ENCODE measurements at places on chromosomes 1 and 21.

DNA sequence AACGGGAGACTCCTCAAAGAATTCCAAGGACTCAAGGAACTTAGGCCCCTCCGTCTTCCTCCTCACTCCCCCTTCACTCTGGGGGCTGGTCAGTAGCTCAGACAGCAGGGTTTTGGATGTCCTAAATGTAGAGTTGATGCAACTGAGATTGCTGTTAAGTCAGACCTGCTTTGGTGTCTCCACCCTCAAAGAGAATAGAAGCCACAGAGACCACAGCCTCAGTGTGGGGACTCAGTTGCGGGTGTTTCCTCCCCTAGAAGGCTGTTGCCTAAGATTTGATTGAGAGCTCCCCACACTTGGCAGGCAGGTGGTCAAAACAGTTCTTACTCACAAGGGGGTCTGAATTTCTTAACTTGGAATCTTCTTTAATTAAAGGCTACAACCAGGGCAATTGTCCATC lies 7.6 kb downstream of the MAN1C1 start:
- no peak for DNase-seq

GRCh38 chr1:114638910-114639309 lies 30.9 kb downstream of the DENND2C start:
- DNase-seq: no peak

GRCh38 chr1:209590405-209590804 lies 6.9 kb downstream of the CAMK1G start:
- DNase-seq: peak; percentile 77

GRCh38 chr1:102107441-102107840 lies 110.7 kb upstream of the OLFM3 start:
- no peak for DNase-seq

DNA sequence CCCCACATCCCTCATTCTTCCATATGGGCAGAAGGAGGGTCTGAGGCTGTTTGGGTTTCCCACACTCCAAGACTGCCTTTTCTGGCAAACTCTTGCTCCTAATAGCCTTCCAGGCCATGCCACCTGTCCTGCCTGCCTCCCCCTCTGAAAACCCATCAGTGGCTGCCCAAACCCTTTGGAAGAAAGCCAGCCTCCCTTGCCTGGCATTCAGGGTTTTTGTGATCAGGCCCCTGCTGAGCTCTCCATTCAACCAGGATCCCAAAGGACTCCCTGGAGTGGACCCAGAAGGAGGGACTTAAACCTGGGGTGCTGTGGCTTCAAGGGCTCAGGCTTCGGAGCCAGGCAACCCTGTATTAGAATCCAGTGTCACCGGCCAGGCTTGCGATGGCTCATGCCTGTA lies 4.2 kb upstream of the GUCA2A start:
- DNase-seq: no peak

- DNase-seq: peak; percentile 83
Measured at GRCh38 chr1:150256554-150257341, 826 bp upstream of the CA14 start.

GRCh38 chr1:66332548-66332901 lies 201.4 kb upstream of the SGIP1 start:
- DNase-seq: no peak

- no peak for DNase-seq
Measured at GRCh38 chr1:87046951-87047350, 132.5 kb downstream of the HS2ST1 start.

DNA sequence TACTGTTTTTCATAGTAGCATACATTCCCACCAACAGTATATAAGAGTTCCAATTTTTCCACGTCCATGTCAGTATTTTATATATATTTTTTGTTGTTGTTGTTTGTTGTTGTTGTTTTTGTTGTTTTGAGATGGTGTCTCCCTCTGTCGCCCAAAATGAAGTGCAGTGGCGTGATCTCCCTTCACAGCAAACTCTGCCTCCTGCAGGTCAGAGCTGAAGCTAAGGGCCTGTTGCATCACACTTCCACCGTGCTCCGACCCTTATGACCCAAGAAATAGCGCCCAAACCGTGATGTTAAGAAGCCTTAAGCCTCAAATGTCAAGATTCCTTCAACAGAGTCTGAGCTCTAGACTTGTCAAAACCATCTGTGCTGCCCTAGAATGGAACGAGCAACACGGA lies 2032.3 kb downstream of the MRPL39 start:
- DNase-seq: no peak

DNA sequence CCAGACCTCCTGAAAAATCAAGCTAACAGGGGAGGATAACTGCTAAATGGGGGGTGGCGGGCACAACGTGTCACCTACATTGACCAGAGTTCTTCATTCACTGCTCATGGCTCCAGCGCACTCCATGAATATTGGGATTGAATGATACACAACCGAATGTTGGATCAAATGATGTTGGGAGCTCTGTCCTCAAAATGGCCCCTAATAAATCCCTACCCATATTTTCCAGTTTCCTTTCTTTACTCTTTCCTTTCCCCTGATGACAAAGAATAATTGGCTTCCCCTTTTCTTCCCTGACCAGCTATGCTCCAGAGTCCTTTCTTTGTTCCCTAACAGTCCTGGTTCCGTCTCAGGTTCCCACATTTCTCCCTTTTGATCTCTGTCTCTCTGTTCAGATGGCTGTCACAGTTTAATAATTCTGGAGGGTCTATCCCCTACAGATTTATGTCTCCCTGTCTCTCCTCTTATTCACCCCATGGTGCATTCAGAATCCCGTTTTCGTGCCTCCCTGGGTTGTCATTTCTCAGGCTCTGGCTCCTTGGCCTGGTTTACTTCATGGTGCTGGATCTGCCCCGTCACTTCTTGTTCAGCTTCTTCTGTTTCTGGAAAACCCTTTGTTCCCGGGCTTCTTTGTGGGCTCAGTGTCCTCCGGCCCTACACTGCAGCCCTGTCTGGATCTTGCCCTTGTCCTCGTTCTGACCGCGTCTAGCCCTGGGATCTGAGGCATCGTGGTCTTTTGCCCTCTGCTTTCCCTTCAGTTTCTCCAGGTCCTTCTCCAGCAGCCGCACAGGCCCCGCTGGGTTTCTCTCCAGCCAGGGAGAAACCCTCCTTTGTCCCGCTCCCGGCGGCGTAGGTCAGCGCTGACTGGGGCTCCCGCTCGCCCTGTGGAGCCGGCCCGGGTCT lies 78.3 kb downstream of the NDUFS5 start:
- DNase-seq: no peak

GRCh38 chr1:119865627-119866026 lies 30.7 kb downstream of the ADAM30 start:
- no peak for DNase-seq

- DNase-seq: no peak
Measured at GRCh38 chr1:151992303-151993083, 1.2 kb downstream of the S100A10 start.

DNA sequence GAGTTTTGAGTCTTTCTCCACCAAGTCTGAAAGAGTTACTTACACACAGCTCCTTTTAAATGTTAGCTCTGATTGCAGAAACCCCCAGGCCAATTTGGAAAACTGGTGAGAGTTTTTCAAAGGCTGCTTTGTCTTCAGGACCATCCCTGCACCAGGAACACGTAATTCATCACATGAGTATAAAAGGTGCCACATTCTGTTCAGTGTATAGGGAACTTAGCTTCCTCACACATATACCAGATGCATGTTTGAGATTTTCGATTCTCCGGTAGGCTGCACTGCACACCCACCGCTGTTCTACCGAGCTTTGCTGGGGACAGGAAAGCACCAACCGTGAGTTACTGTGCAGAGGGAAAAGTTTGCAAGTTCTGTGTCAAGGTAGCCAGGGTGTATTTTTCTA lies 28.3 kb upstream of the KCNK2 start:
- no peak for DNase-seq

DNA sequence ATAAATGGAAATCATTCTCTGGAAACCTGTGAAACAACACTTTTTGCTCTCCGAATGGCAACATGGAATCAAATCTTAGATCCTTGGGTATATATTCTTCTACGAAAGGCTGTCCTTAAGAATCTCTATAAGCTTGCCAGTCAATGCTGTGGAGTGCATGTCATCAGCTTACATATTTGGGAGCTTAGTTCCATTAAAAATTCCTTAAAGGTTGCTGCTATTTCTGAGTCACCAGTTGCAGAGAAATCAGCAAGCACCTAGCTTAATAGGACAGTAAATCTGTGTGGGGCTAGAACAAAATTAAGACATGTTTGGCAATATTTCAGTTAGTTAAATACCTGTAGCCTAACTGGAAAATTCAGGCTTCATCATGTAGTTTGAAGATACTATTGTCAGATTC lies 45.7 kb downstream of the PTGFR start:
- DNase-seq: no peak

DNA sequence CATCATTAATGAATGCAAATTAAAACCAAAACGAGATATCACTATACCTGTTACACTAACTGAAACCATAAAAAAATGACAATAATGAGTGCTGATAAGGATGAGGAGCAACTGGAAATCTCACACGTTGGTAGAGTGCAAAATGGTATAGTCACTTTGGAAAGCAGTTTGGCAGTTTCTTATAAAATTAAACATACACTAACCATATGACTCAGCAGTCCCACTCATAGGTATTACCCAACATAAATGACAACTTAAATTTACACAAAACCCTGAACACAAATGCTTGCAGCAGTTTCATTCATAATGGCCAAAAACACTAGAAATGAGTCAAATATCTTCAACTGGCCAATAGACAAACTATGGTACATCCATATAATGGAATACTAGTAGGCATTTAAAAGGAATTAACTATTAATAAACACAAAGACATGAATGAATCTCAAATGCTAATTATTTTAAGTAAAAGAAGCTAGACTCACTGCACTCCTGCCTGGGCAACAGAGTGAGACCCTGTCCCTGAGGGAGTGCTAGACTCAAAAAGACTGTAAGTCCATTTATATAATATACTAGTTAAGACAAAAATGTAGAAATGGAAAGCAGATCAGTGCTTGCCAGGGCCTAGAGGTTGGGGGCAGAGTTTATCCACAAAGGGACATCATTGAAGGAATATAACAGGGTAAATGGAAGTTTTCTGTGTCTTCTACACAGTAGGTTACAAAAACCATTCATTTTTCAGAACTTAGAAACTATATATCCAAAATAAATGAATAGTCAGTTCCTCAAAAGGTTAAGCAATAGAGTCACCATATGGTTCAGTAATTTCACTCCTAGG lies 77.4 kb downstream of the EIF4G3 start:
- no peak for DNase-seq

GRCh38 chr1:232344791-232345399 lies 285.0 kb downstream of the SIPA1L2 start:
- no peak for DNase-seq

GRCh38 chr1:53187401-53187800 lies 9.2 kb upstream of the CPT2 start:
- DNase-seq: no peak

- no peak for DNase-seq
Measured at GRCh38 chr1:169049258-169049938, 57.1 kb upstream of the ATP1B1 start.

DNA sequence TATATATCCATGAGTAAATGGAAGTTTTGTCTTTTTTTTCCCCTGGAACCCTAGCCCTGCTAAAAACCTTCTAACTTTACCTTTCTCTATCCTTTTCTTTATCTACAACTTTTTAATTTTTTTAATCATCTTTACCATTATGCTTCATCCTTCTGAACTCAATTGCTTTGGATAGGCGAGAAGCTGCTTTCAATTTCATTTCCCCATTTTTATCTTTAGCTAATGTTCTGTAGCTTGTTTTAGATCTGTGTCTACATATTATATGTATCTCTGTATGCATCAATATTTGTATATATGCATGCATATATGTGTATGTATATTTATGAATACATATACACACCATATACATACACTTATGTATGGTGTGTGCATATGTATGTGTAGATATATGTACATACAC lies 57.4 kb downstream of the PTPRC start:
- no peak for DNase-seq

- DNase-seq: no peak
Measured at GRCh38 chr21:44471996-44472395, 16.7 kb downstream of the LRRC3 start.

DNA sequence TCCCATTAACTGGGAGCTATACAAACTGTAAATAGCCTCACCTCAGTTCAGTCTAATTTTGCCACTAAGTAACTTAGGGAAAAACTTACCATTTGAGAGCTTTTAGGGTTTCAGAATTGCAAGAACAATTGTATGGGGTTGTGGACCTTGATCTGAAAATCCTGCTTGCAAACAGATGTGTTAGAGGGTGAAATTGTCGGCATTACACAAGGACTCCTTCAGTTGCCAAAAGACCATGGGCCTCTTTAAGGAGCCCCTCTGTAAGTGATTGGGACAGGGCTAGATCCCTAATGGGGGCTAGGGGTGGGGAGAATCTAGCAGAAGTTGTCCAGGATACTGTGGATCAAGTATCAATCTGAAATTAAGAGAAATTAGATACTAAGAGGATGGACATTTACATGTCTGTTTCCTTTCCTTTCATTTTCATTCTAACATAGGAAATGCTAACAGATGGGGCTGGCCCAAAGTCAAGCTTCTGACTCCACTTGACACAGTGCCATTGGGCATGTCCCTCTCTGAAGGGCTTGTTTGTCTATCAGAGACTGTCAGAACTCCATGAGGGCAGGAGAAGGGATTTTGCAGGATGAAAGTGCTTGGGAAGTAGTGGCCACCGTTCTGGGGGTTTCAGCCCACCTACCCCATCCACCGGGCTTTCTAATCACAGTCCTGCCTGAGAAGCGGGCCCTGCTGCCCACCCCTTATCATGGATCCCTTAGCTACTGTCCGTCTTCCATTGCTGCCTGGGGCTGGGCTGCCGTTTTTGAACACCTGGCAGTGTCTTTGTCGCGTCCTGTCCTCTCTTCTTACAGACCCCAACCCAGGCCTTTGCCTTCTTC lies 54.7 kb downstream of the STUM start:
- peak; percentile 67 for DNase-seq

DNA sequence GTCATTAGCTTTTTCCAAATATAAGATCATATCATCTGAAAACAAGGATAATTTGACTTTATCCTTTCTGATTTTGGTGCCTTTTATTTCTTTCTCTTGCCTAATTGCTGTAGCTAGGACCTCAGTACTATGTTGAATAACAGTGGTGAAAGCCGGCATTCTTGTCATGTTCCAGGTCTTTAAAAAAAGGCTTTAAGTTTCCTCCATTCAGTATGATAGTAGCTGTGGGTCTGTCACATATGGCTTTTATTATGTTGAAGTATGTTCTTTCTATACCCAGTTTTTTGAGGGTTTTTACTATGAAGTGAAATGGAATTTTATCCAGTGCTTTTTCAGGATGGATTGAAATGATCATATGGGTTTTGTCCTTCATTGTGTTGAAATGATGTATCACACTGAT lies 115.8 kb downstream of the DUSP10 start:
- DNase-seq: no peak

GRCh38 chr21:44742418-44743153 lies 31.2 kb upstream of the TSPEAR start:
- no peak for DNase-seq

DNA sequence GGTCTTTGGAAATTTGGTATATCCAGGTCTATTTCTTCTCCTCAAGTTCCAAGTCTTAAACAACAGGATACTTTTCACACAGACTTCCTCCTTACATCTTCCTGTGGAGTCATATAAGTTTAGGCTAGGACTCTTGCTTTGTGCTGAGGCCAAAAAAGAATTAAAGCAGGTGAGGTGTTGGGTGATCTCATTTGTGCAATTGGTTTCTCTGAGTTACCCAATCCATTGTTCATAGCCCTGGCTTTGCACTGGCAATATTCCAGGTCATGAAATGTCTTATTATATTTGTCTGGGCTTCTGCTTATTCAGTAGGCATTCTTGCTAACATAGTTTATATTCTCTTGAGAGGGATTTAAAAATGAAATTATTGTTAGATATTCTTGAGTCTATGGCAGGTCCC lies 14.1 kb upstream of the KIAA0040 start:
- DNase-seq: no peak

GRCh38 chr21:39048064-39048463 lies 135.2 kb downstream of the PSMG1 start:
- no peak for DNase-seq

- DNase-seq: no peak
Measured at GRCh38 chr1:168297019-168297730, 16.5 kb downstream of the TBX19 start.

Data from putamen (tissue), 1 donor.